ENCODE measurements at places on chromosomes 7 and 10.

DNA sequence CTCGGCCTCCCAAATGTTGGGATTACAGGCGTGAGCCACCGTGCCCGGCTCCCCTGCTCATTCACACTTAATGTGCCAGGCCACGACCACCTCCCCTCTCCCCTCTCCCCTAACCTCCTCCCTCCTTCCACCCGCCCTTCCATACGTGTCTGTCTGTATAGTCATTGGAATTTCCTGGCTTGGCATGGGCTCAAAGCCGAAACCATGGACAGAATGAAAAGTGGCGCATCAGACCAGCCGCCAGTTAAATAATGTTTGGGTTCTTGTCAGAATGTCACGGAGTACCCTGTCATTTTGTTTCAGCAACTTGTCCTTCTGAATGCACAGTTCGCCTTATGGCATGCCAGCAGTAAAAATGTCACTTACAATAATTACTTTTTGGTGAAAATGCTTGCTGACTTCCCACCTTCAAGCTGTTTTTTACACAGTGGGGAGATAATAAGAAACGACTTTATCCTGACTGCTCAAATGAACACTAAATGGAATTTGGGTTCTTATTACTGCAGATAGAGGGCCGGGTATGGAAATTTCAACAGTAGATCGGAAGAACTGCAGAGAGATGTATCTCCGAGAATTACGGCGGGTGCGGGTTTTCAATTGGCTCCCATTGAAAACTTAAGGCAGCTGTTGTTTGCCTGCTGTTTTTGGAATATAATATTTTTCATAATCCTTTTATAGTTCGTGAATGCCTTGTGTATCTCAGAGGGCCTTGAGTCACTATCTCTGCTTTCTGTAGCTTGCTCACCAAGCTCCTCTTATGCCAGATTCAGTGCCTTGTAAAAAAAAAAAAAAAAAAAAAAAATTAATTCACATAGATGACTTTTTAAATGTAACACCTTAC lies 65.5 kb upstream of the SH2B2 start:
- DNase-seq, result no peak

- no peak for DNase-seq
These were observed 142.6 kb downstream of the RNLS start for GRCh38 chr10:88440541-88440940.

DNA sequence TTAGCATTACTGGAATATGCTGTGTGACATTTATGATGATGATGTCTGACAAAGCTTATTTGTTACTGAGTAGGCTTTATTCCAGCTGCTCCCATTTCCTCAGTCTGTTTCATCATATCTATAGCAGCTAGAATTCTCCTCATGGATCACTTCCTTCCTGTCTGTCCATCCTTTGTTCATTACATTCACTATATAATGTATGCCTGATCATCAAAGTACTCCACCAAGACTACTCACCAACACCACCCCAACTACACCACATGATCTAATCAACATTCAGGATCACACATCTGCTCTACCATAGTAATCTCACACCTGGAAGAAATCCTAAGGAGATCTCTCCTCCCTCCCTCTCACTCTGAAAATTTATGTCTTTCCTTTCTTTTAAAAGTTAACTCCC lies 61.3 kb downstream of the APBB1IP start:
- no peak for DNase-seq

DNA sequence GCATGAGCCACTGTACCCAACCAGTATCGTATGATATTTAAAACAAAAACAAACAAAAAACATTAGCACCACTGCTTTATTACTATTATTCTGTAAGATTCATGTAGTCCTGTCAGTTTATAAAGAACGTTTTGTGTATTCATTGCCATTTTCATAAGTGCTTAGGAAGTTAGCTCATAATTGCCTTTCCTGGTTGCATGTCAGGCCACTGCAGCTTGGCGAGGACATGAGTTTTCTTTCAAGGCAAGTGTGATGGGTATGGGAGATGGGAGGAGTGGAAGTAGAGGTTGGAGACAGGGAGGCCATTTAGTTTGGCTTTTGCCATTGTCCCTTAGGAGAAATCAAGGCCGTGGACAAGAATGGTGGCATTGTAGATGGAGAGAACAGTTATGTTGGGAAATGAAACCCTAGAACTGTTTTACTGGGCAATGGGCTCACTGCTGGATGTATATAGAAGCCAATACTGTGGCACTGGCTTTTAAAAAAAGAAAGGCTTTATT lies 48.9 kb downstream of the TYW1 start:
- no peak for DNase-seq

DNA sequence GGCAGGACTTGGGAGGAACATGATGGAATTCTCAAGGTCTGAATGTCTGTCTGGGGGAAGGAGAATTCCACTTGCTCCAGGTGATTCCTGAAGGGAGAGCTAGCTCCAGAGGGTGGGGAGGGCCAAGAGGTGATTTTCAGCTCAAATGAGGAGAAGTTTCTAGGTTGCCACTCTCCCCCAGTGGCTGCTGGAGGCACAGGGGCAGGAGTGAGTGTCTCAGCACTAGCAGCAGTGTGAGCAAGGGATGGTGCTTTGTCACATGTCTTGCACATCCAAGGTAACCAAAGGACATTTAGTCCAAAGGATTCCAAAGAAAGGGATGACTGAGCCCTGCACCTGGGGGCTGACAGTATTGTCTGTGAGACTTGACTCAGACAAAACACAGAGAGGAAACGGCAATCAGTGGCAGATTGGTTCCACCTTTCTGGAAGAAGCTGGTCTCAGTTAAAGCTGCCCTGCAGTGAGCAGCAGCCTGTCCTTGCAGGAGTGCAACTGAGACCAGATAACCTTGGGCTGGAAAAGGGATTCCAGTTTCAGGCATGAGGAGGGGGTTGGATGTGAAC lies 51.2 kb upstream of the PCBD1 start:
- no peak for DNase-seq

DNA sequence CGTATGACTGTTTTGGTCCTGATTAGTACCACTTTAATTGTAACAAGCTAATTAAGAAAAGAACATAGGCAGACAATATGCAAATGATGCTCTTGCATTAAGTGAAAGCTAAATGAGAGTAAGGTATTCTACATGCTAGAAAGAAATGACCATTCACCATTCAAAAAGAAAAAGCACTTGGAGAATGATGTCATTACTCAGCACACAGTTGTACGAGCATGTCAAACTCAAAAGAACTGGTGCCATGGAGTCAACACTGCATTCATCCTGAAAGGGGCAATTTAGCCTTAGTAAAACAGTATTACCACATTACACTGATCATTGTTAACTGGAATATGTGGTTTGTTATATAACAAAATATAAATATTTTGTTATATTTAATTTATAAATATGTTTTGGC lies 136.2 kb upstream of the CTTNBP2 start:
- no peak for DNase-seq

GRCh38 chr10:128943111-128943510 lies 523.9 kb upstream of the MGMT start:
- no peak for DNase-seq

GRCh38 chr10:118925404-118926071 lies 104.0 kb upstream of the NANOS1 start:
- no peak for DNase-seq

DNA sequence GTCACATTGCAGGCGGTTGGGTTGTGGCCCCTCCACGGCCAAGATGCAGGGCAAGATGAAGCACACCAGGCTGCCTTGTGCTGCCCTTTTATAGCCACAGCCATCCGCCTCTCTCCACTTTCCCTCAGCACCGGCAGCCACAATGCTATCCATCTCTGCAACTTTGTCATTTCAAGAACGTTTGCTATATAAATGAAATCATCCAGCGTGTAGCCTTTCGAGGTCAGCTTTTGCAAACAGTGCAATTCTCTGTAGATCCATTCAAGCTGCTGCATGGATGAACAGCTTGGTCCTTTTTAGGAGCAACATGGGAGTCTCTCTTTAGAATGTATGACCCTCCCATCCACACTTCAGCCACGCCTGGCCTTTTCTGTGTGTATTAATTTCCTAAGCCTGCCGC lies 6.4 kb upstream of the IL15RA start:
- DNase-seq, result no peak

- DNase-seq, result peak; percentile 49
These were observed 11.1 kb downstream of the STEAP1B start for GRCh38 chr7:22488643-22489462.

DNA sequence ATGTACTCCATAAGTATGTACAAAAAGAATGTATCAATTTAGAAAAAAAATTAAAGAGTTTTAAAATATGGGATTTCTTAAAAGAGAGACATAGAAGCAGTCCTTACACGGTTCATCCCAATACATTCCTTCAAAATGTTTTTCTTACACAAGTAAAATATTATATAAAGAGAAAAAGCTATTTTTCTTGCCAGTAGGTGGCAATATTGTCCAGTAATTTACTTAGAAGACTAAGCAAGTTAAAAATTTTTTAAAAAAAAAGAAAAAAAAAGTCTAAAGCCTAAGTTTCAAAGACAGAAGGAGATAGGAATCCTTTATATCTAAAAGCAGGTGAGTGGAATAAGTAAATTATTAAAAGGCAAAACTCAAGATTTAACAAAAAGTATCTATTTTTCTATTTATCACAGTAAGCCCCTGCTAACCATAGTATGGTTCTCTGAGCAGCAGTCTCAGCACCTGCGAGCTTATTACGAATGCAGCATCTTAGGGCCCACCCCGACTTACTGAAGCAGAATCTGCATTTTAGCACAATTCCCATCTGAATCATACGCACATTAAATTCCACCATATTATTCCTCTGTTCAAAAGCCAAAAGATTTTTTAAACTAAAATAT lies 240.6 kb downstream of the DGKI start:
- no peak for DNase-seq

DNA sequence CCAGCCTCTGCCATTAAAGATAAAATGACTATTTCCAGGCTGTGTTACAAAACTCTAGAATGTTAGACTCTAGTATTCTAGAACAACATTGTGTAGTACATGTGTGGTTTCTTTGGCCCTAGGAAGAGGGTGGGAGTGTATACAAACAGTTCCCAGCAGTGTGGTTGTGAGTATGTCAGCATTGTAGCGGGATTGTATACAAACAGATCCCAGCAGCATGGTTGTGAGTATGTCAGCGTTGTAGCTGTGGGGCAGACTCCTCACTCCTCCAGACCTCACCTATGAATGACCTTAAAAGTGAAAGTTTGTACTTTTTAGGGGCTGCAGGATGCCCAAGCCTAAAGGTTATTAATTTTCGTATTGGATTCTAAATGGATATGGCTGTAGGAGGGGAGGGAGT lies 6.9 kb upstream of the ACSL5 start:
- no peak for DNase-seq

DNA sequence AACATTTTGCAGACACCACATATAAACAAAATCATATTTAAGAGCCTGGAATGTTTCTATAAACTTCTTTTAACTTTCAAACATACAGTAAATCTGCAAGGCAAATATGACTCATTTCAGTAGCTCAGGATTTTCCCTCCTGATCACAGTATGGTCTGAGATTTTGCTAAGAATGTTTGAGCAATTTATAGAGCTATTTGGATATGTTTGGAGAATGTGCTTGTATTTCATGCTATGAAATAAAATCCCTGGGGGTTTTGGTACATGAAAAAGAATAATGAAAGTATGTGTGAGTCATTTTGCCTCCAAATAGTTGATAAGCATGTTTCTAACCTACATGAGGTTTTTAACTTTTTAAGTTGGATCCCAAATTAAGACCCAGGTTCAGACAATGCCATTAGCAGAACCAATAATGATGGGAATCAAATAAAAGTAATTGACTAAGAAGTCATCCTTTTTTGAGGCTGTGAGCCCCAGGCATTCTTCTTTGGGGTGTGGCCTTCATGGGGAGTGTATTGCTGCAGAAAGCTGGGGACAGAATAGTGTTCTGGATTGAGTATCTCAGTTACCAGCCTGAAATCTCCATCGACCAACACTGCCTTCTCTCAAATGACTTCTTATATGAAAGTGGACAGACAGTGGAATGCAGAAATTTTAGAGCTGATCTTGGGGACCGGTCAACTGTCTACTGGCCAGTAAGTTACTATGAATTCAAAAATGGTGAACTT lies 66.1 kb upstream of the AGBL3 start:
- DNase-seq, result no peak

GRCh38 chr7:18547509-18548187 lies 52.1 kb downstream of the HDAC9 start:
- DNase-seq, result no peak

DNA sequence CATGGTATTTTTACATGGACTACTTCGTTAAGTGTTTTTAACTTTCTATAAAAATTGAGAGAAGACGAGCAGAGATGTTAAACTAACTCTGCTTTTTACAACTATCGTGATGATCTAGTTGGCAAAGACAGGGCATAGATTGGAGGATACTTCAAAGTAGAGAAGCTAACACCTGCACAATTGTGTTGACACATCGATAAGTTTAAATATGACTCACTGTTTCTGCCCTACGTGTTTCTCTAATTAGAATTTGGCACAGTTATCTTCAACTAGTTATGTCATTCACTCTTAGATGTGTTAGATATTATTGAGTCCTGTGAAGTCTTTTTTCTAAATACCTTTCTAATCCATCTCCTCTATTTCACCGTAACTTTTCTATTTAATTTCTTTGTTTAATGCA lies 68.5 kb upstream of the FERD3L start:
- no peak for DNase-seq

GRCh38 chr10:114681542-114681941 lies 23.5 kb upstream of the ABLIM1 start:
- no peak for DNase-seq

- DNase-seq, result no peak
These were observed 5.2 kb downstream of the TAX1BP1 start for GRCh38 chr7:27745064-27745583.

DNA sequence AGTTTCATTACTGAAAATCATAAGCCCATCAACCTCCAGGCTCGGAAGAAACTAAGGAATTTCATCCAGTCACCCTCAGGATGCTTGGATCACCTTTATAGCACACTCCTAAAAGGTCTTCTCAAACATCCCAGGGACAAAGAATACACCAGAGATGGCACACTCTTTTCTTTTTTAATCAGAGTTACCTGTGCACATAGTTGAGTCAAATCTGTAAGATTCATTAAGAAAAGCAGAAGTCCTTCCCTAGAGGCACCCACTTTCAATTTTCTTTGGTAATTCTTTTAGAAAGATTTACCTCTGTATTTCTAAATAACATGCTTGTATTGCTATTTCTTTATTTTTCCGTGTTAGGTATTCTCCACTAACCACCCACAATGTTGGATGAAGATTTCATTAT lies 50.6 kb upstream of the IL6 start:
- DNase-seq, result no peak

DNA sequence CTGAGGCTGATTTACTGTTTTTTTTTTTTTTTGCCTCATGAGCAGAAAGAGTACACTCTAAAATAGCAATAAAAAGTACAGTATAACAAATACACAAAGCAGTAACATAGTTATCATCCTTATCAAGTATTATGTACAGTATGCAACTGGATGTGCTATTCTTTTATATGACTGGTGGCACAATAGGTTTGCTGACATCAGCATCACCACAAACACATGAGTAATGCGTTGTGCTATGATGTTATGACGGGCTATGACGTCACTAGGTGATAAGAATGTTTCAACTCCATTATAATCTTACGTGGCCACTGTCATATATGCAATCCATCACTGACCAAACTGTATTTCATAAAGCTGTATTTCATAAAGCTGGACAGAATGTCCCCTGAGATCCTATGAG lies 189.2 kb upstream of the GLI3 start:
- no peak for DNase-seq

GRCh38 chr10:72649291-72649690 lies 23.4 kb upstream of the MICU1 start:
- DNase-seq, result no peak

GRCh38 chr7:141593134-141593533 lies 41.9 kb downstream of the AGK start:
- DNase-seq, result no peak

GRCh38 chr7:96899108-96899507 lies 106.2 kb upstream of the DLX6 start:
- DNase-seq, result no peak

Data from stimulated activated CD4-positive, alpha-beta T cell treated with anti-CD3 and anti-CD28 coated beads, Interleukin-1b, Interleukin-23, amount 100 ng/mL, for 48 hours (primary cell).